ENCODE measurements at places on chromosomes 11 and 22.

- no peak for DNase-seq
These were observed 118.6 kb upstream of the RASSF10 start for GRCh38 chr11:12890476-12890875.

DNA sequence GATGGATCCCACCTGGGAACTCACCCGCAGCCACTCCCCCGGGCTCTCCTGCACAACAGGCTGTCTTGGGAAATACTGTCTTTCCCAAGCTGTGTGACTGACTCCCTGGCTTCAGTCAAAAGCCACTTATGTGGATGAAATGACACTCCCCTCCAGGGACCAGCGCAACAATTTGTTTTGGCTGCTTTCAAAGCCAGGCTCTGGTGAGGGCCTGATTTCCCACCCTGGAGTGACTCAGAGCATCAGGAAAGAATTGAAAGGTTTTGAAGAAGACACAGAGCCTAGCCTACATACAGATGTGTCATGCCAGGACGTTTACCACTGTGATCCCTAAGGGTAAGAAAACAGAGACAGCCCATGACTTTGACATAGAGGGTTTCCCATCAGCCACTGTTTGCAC lies 550.5 kb downstream of the MIAT start:
- DNase-seq: no peak

- no peak for DNase-seq
These were observed 346.6 kb downstream of the MN1 start for GRCh38 chr22:27454807-27455450.

GRCh38 chr22:48796310-48797015 lies 1031.2 kb downstream of the BRD1 start:
- DNase-seq: no peak

DNA sequence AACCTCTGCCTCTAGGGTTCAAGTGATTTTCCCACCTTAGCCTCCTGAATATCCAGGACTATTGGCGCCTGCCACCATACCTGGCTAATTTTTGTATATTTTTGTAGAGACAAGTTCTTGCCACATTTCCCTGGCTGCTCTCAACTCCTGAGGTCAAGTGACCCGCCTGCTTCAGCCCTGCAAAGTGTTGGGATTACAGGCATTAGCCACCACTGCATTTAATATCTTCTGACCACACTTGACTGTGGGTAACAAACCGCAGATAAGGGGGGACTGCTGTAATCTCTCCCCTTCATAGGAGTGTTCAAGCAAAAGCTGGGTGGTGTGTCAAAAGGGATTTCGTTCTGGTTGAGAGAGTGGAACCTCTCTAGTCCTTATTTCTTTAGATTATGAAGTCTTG lies 53.4 kb downstream of the GRAMD1B start:
- no peak for DNase-seq

DNA sequence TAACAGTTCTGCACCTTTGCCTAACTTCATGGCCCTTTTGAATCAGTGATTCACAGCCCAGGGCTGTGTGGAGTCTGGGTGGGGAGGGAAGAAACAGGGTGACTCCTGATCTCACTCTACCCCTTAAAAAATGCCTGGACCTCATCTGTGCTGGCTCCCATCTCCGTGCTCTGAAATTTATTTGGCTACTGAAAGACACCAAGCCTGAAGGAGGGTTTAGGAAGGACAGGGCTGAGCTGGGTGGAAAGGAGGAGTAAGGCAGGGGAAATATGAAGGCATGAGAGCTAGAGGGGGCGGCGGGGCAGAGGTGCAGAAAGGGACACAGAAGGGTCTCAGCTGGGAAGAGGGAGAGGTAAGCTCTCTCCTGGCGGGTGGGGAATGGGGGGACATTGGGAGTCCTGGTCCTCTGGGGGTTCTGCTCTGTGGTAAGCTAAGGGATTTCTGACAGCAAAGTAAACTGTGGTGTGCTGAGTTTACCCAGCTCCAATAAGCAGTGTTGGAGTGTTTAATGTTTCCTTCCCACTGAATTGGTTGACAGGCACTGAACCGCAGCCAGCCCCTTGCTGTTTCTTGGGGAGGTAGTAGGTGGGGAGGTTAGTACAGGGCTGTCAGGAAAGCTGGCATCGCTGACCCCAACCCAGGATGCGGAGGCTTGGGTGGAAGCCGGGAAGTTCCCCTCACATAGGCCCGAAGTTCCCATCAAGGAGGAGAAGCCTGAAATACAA lies 71.1 kb downstream of the RPUSD4 start:
- DNase-seq: no peak

- peak; percentile 74 for DNase-seq
These were observed 14.2 kb upstream of the APOA1 start for GRCh38 chr11:116851626-116852025.

DNA sequence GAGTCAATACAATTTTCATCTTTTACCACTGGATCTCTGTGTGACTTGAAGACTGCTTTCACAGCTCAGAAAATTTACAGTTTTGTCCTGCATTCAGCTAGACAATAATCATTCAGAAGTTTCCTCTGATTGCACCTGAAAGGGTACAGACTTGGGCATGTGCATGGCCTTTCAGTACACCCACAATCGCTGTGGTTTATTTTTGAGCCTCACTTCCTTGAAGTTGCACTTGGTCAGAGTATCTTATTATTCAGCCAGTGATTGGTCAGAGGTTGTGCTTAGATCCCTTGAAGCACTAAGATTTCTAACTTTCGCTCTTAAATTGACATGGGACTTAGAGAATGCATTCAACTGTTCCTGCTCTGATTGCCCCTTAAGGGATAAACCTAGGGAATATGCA lies 508.2 kb downstream of the FAM181B start:
- no peak for DNase-seq

DNA sequence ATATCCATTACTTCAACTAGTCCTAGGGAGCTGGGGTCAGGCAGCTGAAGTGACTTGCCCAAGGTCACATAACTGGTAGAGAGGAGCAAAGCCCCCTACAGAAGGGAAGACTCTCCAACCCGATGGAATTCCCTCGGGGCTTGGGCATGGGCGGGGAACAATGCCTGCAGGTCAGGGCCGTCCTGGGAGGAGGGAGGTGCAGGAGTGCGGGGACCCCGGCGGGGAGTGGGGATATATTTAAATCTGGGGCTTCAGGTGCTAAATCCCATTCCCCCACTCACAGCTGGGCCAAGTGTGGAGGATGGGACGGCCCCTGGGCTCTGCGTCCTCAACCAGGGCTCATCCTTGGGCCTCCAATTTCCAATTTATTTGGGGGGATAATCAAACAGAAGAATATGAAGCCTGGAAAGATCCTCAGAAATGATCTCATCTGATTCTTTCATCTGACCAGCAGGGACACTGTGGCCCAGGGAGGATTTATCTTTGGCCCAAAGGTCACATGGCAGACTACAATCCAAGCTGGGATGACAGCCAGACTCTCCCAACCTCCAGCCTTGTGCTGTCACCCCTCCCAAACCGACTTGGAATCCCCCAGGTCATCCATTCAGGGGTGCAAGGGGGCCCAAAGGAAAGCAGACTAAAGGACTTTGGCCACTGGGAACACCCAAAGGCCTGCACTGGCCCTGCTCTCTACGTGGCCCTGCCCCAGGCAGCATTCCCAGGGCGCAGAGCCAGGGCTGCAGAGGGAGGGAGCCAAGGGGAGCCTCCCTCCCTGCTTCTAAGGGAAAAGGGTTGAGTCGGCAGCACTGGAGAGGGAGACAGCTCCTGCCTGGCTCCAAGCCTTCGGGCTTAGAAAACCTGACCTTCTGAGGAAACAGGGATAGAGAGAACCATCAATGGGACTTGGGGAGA lies 8.7 kb upstream of the C1QTNF6 start:
- DNase-seq: no peak

- DNase-seq: no peak
These were observed 951.1 kb downstream of the LRRC4C start for GRCh38 chr11:40508303-40508702.

- DNase-seq: no peak
These were observed 65.7 kb upstream of the NAV2 start for GRCh38 chr11:19646921-19647320.

- no peak for DNase-seq
These were observed 25.4 kb downstream of the NEU3 start for GRCh38 chr11:75014129-75014528.

DNA sequence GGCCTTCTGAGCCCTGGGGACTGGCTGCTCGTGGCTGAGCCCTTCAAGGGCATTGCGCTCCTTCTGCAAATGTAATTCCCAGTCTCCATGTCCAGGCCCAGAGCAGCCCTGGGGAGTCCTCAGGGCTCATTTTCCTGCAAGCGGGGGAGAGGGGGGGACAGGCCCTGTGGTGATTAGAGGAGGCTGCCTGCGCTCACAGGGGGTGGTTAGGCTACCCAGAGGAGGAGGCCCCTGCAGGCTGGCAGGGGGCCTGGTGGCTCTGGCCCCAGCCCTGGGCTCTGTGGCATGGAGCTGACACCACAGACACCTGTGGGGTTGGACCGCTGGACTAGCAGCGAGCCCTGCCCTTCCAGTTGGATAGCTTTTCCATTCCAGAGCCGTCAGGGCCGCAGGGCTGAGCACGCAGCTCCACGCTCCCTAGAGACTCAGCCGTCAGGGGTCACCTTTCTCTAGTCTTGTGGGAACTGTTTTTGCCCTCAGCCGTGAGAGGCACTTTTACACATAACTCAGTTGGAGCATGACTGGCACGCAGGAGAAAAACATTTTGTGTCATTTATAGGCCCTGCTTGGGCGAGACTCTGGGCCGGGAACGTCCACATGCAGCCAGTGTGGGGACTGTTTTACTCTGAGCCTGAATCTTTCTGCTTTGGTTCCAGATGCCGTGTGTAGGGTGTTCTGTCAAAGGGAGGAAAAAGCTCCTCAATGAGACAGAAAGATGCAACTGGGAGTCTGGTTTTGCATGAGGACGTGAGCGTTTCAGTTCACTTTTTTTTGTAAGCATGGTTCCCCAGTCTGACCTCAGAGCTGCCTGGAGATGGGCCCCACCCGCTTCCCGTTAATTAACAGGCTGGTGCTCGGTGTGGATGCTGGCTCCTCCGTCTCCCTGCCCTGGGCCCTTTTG lies 58.1 kb downstream of the LRP5 start:
- DNase-seq: no peak

DNA sequence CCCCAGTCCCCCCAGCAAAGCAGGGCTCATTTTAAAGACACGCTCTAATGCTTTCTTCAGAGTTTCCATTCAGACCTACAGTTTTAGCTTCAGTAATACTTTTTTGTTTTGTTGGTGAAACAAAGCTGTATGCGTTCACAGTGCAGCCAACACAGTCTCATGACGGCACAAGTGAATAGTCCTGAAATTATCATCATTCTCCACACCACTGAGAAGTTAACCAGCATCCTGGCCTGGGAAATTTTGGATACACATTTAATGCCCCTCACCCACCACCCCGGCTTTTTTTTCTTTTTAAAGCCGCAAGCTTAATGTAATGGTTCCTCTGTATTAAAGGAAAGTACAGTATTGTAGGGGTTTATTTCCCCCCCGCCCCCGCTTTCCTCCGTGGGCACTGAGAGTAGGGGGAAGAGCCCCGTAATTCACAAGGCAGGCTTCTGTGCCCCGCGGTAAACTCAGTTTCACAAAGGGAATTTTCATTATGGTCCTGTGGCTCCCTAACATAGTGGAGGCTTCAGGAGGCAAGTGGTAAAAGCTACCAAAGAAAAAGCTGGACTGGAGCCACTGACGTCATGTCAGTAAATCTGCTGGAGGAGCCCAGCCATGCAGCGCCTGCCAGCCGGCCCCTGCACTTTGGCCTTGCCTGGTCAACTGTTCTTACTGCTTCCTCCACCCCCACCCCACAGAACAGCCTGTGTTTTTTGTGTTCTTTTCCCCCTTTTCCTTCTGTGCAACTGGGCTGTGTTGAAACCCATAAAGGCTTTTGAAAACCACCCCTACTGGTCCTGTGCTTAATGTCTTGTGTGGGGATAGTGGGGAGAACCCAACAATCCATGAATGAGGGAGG lies 18.2 kb downstream of the TEAD1 start:
- no peak for DNase-seq

GRCh38 chr22:50210378-50211139 lies 9.7 kb downstream of the SELENOO start:
- DNase-seq: no peak

- DNase-seq: no peak
These were observed 8.5 kb downstream of the P2RY6 start for GRCh38 chr11:73280626-73281025.

- no peak for DNase-seq
These were observed 657.8 kb upstream of the B3GAT1 start for GRCh38 chr11:135069890-135070289.

- peak; percentile 71 for DNase-seq
These were observed 78.5 kb downstream of the TRAF6 start for GRCh38 chr11:36431429-36432092.

DNA sequence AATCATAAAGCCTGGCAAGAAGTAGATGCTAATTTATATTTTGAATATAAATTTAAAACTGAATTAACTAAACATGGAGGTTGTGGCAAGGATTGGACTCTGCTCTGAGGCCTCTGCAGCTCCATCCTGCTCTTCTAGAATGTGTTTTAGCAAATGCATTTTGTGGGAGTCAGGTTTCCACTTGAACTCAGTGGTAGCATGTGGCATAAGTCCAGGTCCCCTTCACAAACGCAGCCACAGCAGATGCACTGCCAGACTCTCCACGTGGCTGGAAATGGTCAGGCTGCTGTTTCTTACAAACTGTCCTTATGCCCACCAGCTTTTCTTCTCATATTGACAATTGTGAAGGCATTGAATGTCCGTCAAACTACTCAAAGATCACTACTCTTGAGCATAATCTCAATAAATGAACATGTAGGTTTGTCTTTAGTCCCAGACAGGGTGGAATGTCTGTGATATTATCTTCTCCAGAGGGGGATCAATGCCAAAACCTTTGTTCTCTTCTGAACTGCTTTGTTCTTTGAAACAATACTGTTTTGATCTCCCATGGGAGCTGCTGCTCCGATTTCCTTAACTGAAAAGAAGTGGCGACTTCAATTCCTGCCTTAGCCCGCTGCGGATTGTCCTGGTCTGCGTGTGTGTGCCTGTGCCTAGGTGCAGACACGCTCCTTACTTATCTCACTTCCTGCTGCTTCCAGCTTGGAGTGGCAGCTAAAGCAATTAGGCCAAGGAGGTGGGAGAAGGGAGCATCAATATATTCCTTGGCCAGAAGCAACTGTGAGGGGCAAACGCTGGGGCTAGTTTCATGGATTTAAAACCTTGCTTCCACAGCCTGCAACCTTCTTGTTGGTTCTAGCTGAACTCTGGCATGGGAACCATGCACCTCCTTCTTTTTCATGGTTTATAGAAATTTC lies 24.2 kb downstream of the EIF4G2 start:
- DNase-seq: no peak

DNA sequence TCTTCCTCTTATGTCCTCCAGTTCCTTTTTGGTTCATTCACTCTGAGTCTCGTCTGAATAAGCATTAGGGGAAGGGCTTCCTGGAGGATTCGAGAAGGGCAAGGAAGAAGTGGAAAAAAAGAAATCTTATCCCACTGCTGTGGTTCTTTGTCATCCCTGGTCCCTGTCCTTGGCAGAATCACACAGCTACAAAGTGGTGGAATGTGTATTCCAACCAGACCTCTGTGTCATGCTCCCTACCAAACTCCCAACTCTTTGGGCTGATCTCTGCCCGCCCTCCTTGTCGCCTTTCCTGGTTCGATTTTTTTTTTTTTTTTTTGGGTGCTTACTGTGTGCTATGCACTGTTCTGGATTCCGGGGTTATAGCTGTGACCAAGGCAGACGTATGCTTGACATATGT lies 61.0 kb downstream of the TEAD1 start:
- DNase-seq: no peak

- DNase-seq: no peak
These were observed 550.6 kb downstream of the SOX6 start for GRCh38 chr11:15805726-15806125.
